Glutamatergic neuron (in vitro differentiated cells): ENCODE measurements at places on chromosomes 1 and 21.

- DNase-seq = no peak
Observed at GRCh38 chr1:202249846-202250245, 56.2 kb downstream of the LGR6 start.

DNA sequence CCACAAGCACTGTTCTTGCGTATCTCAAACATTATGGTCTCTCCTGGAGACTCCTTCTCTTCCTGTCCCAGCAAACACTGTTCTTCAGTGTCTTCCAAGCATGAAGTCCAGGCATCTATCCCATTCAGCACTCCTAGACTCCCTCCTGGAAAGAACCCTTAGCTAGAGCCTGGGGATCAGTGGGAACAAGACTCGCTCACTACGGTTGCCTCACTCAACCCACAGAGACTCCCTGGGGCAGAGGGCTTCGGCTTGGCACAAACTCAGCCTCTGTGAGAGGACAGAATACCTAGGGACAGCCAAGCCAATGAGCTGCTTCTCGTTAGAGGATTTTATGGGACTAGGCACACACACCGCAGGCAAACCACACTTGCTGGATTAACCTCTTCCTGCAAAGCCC lies 86.5 kb upstream of the IPO9 start:
- DNase-seq = no peak

DNA sequence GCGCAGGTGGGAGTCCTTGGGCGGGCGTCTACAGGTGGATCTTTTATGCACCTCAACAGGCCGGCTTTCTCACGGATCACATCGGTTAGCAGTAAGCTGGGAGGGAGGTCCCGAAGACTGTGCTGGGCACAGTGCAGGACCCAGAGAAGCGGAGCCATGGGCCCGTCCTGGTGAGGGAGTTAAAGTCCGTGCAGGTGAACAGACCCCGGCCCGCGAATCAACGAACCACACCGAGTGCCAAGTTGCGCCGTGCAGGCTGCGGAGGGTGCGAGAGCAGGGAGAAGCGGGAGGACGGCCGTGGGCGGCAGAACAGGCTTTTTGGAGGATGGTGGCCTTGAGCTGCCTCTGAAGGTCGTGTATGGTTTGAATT lies 233.3 kb downstream of the SDCCAG8 start:
- DNase-seq = no peak

- DNase-seq = no peak
Observed at GRCh38 chr1:91148641-91149069, 126.8 kb upstream of the ZNF644 start.

GRCh38 chr1:98988904-98989555 lies 15.6 kb downstream of the PLPPR5 start:
- DNase-seq = no peak

- no peak for DNase-seq
Observed at GRCh38 chr1:41783189-41783639, 135.5 kb downstream of the HIVEP3 start.

DNA sequence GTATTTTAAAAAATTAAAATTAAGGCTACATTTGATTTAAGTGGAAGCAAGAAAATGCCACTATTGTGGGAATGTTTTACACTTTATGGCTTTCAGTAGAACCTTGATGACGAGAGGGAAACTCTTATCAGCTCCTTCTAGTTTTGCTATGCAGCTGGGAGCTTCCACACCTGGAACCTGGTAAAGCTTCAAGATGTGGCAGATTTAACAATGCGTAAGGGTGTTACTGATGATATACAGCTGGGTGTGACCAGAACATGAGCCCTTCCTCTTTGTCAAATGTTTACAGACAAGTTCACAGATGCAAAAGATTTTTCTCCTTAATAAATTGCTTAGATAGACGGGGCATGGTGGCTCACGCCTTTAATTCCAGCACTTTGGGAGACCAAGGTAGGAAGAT lies 20.3 kb downstream of the TTC13 start:
- no peak for DNase-seq

DNA sequence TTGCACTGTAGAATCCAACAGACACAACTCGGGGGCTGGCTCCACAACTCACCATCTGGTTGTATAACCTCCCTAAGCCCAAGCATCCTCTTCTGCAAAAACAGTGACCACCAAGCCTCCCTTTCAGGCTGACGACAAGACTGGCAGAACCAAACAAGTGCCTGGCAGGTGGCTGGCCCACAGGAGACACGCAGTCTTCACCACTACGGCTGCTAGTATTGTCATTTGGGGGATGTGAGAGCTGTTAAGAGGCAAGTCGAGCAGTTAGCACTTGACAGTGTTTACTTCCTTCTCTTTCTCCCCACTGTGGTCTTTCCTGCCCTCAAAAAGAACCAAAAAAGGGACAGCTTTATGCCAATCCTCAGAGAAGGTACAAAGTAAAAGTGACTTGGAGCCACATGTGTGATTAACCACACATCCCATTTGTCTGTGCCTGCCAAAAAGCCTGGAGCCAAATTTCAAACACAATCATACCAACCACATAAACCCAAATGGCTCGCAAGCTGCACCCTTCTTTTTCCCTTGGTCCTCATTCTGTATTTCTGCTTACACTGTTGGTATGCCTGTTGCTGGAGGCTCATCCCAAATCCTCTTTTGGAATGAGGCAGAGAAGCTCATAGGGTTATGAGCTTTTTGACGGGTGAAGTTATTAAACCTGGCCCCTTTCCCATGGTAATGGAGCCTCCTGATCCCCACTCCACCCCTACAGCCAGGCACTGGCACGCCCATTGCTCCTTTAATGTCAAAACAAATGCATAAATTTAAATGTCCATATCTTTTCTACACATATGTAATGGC lies 94.1 kb downstream of the TGFBR3 start:
- DNase-seq = no peak

DNA sequence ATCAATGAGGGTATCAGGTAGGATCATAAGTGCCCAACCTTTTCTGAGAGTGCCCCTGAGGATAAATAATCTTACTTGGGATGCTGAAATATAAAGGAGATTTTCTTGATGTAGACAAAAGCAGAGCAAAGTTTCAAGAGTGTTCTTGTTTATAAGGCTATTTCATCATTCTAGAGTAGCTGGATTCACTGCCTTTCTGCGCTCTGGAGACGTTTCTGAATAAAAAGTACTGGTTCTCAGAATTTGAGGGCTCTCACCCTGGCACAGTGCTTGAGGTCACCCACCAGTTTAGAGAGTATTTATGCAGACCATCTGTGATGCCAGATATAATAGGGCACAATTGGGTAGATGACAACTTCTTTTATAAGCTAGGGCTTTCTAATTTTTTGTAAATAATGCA lies 103.3 kb downstream of the GDAP2 start:
- DNase-seq = no peak

DNA sequence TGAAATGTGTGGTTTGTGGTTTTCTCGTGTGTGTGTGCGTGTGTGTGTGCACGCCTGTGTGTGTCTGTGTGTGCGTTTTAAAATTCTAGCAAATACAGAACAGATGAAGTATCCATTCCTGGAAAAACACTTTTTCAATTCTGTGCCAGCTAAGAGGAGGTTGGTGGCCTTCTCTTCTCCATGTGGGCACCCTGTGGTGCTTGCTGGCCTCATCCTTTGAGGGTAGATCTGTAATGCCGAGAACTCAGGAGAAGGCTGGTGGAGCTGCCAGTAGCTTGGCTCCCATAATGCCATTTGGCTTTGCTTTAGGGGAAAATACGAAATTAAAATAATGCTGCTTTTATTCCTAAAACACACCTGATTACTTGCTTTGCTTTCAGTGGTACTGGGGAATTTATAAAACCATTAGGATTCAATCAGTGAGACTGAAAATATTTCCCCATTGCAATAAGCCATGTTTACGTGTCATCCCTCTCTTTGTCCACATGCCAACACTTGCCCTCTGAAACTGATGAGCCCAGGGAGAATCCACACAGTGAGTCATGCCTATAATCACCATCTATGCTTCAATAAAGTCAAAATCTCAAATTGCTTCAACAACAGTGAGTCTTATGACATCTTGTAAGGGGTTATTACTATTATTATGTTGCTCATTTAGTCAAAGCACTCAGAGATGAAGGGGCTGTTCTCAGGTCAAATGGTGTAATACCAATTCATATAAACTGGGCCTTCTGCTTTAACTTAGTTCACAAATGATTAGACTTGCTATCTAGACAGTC lies 39.2 kb downstream of the ABCA4 start:
- no peak for DNase-seq

- no peak for DNase-seq
Observed at GRCh38 chr1:244254467-244254866, 197.2 kb downstream of the ADSS2 start.

GRCh38 chr1:116999596-116999995 lies 2.0 kb upstream of the CD101 start:
- DNase-seq = no peak

DNA sequence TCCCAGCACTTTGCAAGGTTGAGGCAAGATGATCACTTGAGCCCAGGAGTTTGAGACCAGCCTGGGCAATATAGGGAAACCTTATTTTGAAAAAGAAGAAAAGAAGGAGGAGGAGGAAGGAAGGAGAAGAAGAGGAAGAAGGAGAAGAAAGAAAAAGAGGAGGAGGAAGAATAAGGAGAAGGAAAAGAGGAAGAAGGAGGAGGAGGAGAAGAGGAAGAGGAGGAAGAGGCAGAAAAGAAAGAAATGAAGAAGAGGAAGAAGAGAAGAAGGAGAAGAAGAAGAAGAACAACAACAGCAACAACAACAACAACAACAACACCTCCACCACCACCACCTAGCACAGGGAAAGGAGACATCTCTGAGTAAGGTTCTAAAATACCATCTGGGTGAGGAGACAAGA lies 10.6 kb downstream of the SELENBP1 start:
- DNase-seq = no peak

GRCh38 chr21:14675774-14676530 lies 129.8 kb upstream of the SAMSN1 start:
- DNase-seq = no peak

DNA sequence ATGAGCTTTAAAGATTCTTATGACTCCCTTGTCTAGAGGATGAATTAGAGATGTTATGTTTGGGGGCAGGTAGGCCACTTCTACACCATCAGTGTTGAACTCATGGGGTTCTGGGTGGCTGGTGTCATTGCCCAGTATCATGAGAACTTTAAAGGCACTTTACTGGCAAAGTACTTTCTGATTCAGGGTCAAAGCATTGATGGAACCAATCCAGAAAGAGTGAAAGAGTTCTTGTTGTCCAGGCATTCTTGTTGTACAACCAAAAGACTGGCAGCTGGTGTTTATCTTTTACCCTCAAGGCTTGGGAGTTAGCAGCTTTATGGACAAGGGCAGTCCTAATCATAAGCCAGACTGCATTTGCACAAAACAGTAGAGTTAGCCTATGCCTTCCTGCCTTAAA lies 673.0 kb downstream of the USP25 start:
- no peak for DNase-seq

DNA sequence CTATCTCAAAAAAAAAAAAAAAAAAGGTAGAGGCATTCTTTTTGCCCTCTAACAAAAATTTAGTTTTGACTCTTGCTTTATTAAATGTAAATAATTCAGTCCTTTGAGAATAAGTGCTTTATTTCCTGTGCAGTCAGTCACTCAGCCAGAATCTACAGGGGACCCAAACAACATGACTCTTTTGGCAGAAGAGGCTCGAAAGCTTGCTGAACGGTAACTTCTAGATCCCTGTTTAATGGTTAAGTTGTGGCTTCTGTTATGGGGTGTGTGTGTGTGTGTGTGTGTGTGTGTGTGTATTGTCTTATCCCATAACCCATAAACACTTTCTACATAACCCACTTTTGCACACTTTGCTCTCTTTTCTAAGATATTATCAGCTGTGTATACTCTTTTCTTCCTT lies 54.9 kb upstream of the LAMC2 start:
- no peak for DNase-seq

DNA sequence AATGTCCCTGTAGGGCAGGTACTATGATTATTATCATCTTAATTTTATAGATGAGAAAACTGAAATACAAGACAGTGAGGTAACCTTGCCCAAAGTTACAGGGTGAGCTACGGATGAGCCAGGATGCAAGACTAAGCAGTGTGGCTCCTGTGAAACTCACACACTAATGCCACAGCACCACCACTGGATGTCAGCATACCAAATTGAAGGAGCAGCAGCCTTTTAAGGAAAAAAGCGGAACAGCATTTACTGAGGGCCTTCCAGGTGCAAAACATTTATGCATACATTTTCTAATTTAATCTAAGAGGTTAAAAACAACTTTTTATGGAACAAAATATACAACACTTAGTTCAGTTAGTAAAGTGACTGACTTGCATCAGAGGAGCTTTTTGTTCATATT lies 41.7 kb downstream of the SEC16B start:
- DNase-seq = no peak

- no peak for DNase-seq
Observed at GRCh38 chr21:17783481-17784179, 35.5 kb downstream of the C21orf91 start.

- no peak for DNase-seq
Observed at GRCh38 chr1:231800108-231800507, 173.5 kb downstream of the DISC1 start.

DNA sequence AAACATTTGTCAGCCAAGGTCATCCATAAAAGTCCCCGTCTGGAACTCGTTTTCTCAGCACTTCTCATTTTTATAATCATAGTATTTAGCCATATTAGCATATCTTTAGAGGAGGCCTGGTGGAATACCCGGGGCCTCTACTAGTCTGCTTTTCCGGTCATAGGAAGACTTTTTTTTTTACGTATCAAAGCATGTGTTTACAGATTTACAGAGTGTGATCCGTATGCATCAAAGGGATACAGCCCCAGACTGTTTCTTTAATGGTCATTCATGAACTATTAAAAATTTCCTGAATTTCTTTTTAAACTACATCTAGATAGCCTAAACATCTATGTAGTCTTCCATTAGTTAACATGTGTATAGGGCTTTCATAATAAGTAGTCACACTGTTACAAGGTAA lies 23.5 kb upstream of the DEGS1 start:
- DNase-seq = no peak

- DNase-seq = peak; percentile 84
Observed at GRCh38 chr1:161098210-161099068, at the start of gene KLHDC9. TSS of gene KLHDC9 (plus strand) at chr1:161098361. CDS start at chr1:161098536, 175 bp downstream.

DNA sequence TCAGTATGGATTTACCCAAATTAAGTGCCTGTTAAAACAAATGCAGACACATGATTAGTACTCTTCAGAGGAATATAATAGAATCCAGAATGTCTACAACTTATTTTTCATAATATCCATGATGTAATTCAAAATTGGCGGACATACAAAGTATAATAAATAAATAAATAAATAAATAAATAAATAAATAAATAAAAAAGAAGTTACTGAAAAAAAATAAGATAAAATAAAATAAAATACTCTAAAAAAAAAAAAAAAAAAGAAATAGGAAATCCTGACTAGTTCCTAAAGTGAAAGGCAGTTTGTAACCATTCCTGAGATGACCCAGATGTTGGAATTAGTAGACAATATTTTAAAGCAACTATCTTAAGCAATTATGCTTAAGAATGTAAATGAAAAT lies 219.0 kb upstream of the SPAG17 start:
- DNase-seq = no peak

GRCh38 chr1:156754219-156754618 lies 2.7 kb upstream of the HDGF start:
- DNase-seq = no peak

DNA sequence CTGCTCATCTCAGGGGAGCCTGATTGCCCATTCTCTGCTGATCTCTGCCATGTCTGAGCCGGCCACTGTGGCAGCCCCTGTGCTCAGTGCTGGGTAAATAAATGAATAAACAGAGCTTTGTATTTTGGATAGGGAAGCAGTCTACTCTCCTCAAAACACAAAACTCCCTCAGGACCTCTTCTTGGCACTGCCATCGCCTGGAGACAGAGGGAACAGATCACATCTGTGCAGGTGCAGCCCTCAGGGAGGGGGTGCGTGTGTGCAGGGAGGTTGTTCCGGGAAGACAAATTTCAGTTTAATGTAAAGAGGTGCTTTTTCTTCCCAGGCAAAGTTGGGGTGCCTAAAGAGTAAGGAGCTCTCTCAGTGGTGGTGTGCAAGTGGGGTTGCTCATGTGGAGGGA lies 7.7 kb upstream of the FAM167B start:
- no peak for DNase-seq
